NCI-H1417 treated with DMSO at 0.1 percent for 48 hours (cell line): ENCODE measurements at places on chromosomes 6 and 20.

- DNase-seq: no peak
Measured at GRCh38 chr20:34449674-34450592, 66.3 kb upstream of the DYNLRB1 start.

GRCh38 chr20:10177326-10177725, 41.3 kb upstream of the SNAP25 start:
- DNase-seq: no peak

GRCh38 chr6:144834426-144835038, 549.4 kb downstream of the UTRN start:
- DNase-seq: no peak

- DNase-seq: no peak
Measured at GRCh38 chr6:44002593-44003344, 124.5 kb downstream of the MRPL14 start.

- DNase-seq: no peak
Measured at GRCh38 chr6:142728910-142729481, 216.0 kb downstream of the HIVEP2 start.

- DNase-seq: no peak
Measured at GRCh38 chr6:40922281-40922680, 116.7 kb downstream of the UNC5CL start.

- DNase-seq: no peak
Measured at GRCh38 chr6:158625881-158626305, 18.6 kb downstream of the DYNLT1 start.

DNA sequence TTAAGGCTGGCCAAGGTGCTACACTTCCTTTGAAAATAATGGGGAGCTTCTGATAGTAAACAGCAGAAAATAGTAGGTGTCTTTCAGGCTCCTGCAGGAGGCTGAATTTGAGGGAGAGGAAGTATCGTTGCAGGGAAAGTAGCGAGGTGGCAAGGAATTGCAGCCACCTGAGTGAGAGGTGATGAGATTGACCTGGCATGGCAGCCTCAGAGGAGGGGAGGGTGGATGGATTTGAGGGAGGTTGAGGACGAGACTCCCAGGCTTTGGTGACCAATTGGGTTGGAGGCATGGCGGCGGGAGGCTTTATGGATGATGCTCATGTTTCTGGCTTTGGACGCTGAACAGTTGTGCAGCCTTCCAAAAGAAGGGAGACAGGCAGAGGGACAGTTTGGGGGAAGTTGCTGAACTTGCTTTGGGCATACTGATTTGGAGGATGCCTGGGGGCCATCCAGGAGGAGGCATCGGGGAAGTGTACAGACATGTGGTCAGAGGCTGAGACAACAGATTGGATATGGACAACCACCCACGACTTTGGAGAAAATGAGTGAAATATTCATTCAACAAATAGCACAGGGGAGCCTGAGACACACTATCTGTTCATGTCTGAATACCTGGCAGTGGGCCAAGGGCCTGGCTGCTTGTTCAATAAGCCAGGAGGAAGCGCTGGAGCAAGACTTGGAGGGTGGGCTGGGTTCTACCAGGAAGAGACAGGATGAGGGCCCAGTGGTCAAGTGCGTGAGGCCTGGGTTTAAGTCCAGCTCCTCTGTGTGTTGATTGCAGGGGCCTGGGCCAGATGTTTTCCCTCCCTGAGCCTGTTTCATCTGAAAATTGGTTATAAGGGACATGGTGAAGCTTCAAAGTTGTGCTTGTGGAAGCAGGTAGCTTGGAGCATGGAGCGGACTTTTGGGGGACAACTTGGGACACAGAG, 113.2 kb downstream of the CEBPB start:
- no peak for DNase-seq

GRCh38 chr6:46366190-46366900, 124.9 kb downstream of the RCAN2 start:
- DNase-seq: no peak

DNA sequence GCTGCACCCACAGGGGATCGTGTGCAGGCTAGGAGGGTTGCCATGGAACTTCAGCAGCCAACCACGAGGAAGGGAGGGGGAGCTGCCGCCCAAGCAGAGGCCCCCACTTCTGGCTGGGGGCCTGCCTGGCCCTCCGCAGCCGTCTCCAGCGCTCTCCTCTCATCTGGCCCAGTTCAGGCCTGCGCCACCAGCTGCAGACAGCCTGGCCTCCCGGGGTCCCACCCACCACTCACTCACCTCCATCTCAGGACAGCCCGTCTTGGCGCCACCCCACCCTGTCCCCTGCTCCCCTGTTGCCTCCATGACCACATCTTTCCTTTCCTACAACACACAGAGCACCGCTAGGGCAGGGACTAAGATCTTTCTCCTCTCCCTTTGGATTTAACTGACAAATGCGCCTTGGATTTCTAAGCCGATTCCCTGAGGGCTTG, 98.7 kb downstream of the ANKRD60 start:
- DNase-seq: no peak

GRCh38 chr6:15763837-15764236, 101.0 kb upstream of the DTNBP1 start:
- DNase-seq: no peak

GRCh38 chr20:62480318-62480717, 4.5 kb upstream of the GATA5 start:
- DNase-seq: no peak

DNA sequence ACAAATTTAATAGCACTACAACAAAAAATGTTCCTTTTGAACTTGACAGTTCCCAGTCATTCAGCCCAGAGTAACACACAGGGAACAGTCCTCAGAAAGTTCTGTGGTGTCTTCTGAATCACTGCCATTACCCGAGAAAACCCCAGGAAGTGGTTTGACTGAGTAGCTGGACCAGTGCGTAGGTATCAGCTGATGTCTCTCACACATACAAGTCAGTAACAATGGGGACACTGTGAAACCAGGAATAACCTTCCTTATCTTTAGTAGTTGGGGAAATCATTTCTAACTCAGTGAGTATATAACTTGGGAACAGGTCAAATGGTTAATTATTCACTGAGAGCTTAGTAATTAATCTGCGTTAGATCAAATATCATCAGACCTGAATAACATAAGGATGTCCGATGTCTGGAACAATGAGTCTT, 73.1 kb downstream of the HIVEP2 start:
- DNase-seq: no peak

GRCh38 chr20:5364997-5365597, 48.3 kb upstream of the PROKR2 start:
- no peak for DNase-seq

- no peak for DNase-seq
Measured at GRCh38 chr20:63645218-63645617, 8.0 kb downstream of the STMN3 start.

DNA sequence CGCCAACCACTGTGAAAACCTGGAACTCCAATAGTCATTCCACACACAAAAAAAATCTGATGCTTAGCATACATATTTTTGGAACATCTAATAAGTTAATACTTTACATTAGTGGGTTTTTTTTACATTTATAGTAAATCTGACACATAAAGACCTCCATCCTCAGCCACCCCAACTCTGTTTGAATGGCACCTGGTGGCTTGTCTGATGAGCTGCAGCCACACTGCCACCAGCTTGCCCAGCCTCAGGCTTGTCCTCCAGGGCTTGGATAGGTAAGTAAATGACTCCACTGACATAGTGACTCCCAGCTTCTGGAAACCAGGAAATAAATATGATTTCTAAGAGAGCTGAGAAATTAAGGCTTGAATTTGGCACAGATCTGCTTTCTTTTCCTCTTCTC, 71.5 kb downstream of the ZNF133 start:
- DNase-seq: no peak

GRCh38 chr20:8646716-8647115, 422.2 kb upstream of the PLCB4 start:
- DNase-seq: no peak

GRCh38 chr6:22899426-22899825, 330.1 kb downstream of the HDGFL1 start:
- DNase-seq: no peak

DNA sequence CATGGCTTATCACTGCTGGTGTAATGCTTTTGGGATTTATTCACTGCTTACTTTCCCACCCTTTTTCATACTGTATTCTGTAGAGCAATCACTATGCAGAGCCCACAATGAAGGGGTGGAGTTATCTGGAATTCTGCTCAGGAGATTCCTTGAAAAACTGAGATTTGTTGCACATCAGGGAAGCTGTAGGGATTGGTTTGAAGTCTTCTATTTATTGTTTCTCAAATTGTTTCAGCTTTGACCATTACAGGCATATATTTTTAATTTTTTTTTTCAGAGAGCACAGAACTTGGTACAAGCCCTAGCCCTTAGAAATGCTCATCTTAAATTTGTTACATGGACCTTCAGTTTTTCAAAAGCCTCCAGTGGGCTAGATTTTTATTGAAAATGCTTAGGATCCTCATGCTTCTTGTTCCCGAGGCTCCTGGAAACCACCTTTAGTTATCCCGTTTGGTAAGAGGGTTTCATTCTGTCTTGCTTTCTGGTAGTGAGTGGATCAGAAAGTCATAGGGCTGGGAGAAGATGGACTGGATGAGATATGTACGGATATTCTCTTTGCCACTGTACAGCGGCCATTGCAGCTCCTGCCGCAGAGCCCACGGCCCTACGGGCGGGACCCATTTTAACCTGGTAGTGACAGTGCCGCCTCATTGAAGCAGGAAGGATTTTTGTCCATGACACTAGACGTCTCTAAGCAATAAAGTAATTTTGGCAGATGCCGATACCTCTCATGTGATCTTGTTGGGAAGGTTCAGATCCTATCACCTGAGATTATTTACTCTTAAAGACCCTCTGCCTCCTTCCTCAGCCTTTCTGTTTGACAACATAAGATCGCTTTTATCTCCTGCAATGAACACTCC, 45.3 kb upstream of the ZNF184 start:
- DNase-seq: no peak

DNA sequence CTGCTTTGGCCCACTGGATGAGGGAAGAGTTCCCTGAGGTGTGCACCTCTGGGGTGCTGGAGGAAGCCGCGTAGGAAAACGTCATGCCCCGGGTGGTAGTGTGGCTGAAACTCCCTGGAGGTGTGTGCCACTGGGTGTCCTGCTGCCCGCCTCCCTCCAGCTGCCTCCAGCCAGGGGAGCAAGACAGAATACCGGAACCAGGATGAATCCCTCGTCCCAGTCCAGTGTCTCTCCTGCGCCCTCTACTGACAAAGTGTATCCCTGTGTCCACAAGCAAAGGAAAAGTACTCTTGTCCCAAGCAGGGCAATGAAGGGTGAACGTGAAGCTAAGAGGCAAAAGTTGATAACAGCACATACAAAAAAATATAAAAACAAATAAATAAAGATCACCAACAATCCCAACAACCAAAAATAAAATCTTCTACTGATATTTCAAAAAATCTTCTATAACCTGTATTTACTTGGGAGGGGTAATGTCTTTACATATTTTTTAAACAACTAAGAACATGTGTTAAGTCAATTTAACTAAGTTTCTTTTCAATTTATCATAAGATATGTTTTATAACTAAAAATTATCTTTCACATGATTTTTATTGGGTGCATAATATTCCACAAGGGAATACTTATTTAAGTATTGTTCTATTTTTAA, 437.6 kb downstream of the MAFB start:
- DNase-seq: no peak

DNA sequence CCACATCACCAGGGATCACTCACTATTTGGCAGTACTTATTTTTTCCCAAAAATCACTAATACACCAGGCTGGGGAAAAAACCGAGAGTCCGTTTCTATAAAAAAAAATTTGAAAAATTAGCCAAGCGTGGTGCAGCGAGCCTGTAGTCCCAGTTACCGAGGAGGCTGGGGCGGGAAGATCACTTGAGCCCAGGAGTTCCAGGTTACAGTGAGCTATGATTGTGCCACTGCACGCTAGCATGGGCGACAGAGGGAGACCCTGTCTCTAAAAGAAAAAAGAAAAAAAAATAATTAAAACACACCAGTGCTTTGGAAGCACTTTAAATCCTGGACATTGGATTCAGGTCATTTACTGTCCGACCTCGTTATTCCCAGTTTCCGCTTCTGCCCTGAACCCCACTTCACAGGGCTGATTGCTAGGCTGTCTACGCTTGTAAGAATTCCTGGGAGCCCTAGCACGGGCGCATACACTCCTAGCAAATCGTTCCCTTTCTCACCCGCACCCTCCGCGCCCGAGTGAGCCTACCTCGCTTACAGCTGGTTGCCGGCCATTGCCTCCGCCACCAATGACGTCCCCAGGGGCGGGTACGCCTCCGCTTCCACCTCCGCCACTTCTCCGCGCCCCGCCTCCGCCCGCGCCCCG, at the start of gene TPMT:
TPMT (minus strand) TSS at position 571 of the 643 bp plus-strand sequence. CDS start 5,950 bp downstream, outside the sequence.
- peak; percentile 73 for DNase-seq

GRCh38 chr20:41534170-41534569, 84.0 kb downstream of the CHD6 start:
- DNase-seq: no peak

- DNase-seq: no peak
Measured at GRCh38 chr6:91743756-91744155, 1156.9 kb upstream of the MAP3K7 start.

DNA sequence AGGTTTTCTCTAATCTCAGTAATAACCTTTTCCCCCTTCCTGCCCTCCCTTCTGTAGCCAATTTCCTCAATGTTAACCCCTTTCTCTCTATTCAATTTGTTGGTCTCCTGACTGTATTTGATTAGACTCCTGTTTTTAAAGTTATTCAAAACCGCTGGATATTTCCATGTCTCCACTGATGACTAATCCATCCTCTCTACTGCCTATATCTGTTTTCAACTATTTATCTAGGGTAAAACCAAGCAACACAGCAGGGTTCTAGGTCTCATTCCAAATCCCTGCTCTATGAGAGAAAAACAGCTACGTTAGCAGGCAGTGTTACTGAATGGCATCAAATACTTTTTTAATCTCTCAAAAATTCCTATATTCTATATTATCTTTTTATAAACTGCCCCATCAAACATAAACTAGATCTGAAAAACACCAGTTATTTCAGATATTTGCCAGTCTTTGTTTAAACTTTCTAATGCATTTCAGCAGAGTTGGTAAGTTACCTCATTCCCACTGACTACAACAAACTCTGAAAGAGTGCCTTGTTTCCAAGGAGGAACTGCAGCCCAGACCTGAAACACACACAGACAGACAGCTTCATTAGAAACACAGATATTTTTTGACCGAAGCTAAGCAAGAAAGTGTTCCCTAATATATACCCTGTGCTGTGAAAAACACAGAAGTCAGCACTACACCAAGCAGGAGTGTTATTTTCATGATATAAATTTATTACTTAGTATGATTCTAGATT, 8.2 kb downstream of the RTN4IP1 start:
- no peak for DNase-seq

DNA sequence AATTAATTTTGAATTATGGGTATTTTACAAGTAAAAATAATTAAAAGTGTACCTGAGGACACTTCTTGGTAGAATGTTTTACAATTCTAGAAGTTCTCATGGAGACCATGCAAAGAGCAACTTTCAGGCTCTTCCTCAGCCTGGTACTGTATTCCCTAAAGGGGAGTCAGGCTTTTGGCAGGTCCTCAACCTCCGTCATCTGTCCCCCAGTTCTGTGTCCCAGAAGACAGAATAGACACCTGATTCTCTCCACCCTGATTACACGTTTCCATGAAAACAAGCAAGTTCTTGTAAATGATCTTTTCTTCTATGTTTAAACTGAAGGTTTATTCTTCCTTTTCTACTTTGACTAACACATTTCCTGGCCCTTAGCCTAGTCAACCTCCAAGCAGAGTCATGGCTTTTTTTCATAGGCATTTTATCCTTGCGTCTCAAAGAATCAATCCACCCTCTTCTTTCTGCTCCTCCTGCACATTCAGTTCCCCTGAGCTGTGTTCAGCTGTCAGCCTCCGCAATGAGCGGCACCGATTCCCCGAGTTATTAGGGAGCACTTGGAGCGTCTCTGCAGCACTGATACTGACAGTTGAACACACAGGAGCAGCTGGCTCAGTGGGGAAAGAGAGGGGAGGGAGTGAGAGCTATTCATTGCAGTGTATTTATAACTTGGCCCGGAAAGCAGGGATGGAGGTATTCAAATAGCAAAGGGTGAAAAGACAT, 1082.4 kb upstream of the MAP3K7 start:
- DNase-seq: no peak

GRCh38 chr20:38864662-38865061, 59.2 kb downstream of the PPP1R16B start:
- no peak for DNase-seq
